Iris pigment epithelial cell (primary cell): ENCODE measurements at places on chromosomes 1 and 21.
A peak's percentile ranks its signal among the peaks of the same experiment; 100 is the strongest.

DNA sequence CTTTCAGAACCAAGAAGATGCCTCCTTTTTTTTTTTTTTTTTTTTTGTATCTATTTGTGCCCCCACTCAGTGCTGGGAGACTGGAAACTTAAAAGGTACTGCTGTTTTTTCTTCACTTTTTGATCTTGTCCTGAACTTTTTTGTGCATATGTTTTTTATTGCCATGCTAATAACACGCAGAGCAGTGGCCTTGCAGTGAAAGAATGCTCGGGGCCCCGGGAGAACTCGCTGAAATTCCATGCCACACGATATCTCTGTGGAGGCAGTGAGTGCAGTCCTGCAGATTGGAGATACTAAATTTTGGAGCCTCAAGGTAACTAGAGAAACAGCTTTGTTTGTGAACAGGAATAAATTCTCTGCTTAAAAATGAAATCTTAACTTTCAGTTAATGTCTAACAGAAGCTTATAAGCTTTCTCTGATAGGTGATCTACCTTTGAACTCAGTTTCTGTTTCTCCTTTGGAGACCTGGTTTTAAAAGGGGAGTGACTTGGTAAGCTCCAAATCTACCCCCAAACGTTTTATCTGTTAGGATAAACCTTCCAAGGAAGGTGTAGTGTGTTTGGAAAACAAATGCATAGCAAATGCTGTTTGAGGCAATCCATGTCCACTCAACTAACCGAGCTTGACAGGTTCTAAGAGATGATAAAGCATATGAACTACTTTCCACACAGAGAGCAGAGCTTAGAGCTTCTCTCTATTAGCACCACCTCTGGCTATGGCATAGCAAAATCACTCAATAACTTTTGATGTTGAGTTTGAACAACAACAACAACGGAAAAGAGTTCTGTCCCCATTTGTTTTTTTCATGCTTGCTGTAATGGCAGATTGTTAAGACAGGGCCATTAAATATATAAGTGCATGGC, 113.7 kb upstream of the PLXNA2 start:
- DNase-seq = no peak

GRCh38 chr1:2480236-2480985, 4.3 kb downstream of the PLCH2 start:
- DNase-seq = no peak

DNA sequence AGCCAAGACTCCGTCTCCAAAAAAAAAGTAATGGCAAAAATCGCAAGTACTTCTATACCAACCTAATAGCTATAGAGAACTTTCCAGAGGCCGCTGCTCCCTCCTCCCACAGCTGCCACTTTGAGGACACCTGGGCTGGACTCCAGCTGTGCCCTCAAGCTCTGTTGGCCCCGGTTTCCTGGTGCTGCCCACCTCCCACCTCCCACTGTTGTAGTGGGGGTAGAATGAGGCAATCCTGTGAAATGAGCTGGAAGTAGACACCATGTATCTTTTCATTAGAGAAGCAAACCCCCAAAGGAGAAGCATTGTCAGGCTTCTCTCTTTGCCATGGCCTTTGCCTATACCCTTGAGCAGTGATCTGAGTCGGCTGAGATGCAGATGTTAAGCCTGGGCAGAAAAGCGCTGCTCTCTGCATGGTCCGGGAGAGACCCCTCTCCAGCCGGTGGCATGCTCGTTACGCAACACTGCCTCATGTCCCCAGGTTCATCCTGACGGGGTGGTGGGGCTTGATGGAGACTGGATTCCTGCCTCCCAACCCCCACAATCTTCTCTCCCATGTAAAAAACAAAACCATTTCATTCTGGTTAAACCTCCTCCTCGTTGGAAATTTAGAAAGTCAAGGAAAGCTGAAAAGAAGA, 39.7 kb downstream of the SIM2 start:
- no peak for DNase-seq

DNA sequence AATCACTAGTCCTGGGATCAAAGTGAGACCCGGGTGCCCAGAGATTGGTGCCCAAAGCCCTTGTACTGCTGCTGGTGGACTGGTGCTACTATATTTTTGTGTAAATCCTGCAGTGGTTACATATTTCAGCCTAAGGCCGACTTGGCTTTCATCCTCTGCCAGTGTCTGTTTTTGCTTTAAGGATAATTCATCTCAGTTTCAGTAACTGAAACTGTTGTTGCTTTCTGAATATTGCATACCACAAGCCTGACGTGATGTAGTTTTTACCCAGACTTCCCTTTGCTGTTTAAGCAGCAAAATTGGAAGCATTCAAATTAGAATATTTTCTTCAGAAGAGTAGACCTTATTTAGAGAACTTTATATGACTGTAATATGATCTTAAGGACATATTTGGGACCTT, 341.8 kb downstream of the RYR2 start:
- peak; percentile 55 for DNase-seq

DNA sequence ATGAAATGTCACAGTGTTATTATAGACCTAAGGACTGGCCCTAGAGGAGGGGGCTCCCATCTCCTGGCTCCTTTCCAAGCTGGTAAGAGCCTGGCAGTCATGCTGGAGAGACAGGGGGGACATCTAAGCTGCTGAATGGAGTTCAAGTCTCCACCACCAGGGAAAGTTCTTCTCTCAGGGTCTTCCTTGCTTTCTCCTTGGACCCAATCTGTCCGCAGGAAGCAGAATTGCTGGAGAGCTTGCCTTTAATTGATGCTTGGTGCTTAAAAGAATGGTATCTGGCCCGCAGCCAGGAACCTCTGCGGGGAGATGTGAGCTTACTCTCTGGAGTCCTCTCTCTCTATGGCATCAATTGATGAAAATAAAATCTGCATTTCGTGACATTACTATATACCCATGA, 25.1 kb downstream of the IRF2BP2 start:
- no peak for DNase-seq

DNA sequence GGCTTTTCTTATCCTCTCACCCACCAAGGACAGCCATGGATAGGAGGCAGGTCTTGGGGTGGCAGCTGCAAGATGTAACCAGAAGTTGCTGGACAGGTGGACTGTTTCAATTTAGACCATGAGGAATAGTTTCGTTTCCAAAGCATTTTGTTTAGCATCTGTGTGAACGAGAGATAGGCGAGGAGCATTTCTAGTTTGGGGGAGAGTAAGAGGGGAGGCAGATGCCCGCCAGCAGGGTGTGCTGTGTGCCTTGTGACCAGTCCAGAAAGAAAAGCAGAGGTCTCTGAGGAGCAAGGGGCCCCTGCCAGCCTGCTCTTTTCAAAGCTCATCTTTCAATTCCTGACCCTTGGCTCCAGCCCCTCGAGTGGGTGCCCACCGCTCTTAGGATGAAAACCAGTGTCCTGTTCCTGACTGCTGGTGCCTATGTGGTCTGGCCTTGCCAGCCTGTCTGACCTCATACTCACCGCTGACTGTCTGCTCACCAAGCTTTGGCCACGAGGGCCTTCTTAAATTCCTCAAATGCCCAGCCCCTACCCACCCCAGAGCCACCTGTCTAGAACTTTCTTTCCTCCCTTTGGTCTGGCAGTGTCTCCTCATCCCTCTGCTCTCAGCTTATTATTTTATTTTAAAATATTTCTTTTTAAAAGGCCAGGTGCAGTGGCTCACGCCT, 8.5 kb downstream of the SERINC2 start:
- no peak for DNase-seq

DNA sequence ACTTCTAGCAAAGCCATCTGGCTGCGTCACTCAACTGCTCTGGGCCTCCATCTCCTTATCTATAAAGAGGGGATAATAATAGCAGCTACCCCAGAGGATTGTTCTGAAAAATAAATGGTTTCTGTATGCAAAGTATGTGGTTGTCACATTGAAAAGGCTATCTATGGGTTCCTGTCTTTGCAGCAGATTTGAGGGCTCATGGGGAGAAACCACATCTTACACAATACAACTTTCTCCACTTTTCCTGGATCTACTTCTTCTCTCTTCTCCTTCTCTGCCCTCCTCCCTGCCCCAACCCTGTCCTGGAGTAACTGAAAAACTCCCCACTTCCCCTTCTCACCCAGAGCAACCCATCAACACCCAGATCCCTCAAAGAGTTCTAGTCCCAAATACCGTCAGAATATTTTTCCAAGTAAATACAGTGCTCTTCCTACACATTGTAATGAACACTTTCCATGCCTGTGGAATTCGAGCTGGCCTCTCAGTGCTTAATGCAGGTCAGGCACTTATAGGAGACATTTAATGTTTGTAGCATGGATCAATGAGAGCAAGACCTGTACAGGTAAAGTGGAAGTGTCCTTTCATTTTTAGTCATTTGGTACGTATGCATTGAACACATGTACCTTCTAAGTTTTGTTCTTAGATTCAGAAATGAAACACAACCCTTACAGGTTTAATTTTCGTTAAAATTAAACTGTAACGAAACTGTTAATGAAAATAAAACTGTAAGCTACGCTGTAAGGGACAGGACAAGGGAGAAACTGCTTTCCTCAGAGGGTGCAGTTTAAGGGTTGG, 131.9 kb downstream of the AK5 start:
- DNase-seq = no peak

- no peak for DNase-seq
Observed at GRCh38 chr1:163305441-163305840, 16.3 kb upstream of the NUF2 start.

- DNase-seq = peak; percentile 86
Observed at GRCh38 chr1:97247196-97247595, 525.6 kb downstream of the PTBP2 start.

DNA sequence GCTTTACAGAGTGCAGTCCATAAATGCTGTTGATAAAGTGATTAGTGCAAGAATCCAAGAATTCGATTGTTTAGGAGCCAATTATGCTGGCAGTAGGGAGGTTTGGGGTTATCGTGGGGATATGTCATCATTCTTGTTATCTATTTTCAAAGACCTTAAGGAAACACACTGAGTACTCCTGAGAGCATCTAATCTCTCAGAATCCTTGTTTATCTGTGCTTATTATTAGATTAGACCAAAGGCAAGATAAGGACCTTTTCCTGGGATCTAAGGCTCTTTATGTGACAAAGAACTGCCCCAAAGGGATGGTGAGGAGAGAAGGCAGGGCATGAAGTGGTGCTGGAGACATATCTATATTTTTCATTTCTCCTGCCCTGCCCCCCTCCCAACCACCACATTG, 139.1 kb downstream of the TSEN15 start:
- DNase-seq = no peak

DNA sequence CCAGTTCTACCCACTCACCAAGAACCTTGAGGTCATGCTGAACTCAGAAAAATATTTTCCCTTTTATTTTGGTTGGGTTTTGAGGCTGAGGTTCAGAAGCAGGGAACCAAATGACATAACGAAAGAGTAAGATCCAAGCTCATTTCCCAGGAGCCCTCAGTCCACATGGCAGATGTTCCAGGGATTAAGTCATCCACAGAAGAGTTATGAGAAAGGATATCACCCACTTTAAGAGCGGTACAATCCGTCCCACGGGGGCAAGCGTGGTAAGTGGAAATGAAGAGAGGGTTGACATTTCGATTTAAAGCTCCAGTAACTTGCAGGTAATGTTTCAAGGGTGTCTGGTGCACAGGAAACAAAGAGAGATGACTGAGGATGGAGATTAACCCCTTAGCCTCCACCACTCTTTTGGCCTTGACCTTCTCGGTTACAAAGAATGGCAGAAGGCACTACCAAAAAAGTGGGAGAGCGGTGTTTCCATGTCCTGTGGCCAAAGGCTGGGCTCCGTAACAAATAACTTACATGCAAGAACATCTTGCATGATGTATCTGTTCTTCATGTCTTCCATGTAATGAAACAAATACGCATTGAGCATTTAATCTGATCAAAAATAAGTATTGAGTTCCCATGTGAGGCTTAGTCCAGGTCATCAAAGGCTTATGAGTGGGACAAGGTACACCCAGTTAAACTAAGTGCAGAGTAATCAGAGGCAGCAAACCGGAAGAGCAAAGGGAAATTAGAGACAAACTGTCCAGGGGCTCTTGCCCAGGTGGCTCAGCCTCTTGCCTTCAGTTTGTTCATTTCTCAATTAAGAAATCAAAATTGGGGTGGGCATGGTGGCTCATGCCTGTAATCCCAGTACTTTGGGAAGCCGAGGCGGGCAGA, 241.4 kb downstream of the TOMM20 start:
- DNase-seq = peak; percentile 21

DNA sequence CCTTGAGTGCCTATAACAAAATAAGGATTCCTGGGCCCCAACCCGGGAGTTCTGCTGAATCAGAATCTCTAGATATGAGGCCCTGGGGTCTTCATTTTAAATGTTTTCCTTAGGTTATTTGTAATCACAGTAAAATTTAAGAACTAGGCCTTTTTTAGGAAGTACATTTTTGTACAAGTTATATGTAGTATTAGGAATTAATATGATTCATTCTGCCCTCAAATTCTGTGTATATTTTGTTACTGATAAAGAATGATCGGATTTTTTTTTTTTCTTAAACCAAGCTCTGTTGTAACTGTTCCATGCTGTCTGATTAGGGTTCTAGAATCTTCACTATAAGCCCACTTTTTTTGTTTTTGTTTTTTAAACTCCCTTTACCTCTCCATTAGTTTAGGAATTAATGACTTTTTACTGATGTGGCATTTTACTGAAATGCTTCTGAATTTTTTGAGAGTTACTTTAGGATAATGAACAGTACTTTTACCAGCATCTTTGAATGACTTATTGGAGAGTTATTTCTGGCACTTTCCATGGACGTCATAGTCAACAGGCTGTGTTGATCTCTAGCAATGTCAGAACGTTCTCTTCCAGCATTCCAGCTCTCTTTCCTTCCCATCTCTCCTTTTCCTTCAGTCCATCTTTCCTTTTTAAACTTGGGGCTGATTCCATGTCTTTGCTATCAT, 48.3 kb downstream of the CLIC4 start:
- peak; percentile 87 for DNase-seq

DNA sequence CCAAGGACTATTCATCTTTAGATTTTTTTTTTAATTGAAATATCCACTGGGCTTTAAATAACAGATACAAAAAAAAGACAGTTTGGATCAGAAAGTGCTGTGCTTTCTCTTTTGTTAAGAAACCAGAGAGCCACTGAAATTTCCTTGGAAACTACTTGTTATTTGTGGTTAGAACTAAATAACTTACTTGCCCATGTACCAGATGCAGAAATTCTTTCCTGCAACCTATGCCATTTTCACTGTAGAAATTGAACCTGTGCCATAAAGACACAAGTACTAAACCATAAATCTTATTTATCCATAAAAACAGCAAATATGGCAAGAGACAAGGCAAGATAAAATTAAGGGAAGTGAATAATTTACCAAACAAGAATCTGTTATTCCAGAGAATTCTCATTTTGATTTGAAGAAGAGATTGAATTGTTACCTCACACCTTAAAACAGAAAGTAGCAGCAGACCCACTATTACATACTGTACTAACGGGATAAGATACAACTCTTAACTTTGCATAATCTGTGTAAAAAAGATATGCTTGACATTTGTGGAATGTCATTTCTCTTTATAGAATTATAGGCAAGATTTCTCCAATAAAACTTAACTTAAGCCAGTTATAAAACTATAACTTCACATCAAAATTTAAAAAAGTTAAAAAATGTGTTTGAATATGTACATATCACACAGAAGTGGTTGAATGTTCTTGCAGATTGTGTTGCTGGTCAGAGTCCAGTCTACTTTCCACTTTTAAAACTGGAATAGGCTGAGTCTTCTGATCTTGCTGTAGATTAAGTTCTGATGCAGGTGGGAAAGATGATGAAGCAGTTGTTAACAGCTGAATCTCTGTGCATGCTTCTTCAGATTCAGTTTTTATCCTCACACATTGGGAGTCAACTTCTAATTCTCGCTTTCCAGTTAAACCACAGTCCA, 6.3 kb upstream of the PHTF1 start:
- DNase-seq = peak; percentile 51
